Neural progenitor cell (in vitro differentiated cells): ENCODE measurements at places on chromosomes 3 and 15. TPM values are rescaled to one million over a fixed set of nuclear protein-coding genes. Genes with fewer than 3 reads are reported as not detected.
A peak's percentile ranks its signal among the peaks of the same experiment; 100 is the strongest.

CLEC3B gene
- not detected in 2 replicates for total RNA-seq

FBXL22 gene
- 0.43 and 0.71 TPM in 2 replicates for total RNA-seq

- H3K36me3 ChIP-seq: no peaks in the 10 kb centered on the region
- DNase-seq: no peak
- no peak overlapping the region for H3K4me3 ChIP-seq
- no peak overlapping the region for H3K27ac ChIP-seq
- peaks cover 16% of the 10 kb centered on the region for H3K4me1 ChIP-seq
These were observed 415.3 kb downstream of the TIGIT start for GRCh38 chr3:114709102-114709501.

SPINT1 gene
- 12.0 and 13.7 TPM in 2 replicates for total RNA-seq

DNA sequence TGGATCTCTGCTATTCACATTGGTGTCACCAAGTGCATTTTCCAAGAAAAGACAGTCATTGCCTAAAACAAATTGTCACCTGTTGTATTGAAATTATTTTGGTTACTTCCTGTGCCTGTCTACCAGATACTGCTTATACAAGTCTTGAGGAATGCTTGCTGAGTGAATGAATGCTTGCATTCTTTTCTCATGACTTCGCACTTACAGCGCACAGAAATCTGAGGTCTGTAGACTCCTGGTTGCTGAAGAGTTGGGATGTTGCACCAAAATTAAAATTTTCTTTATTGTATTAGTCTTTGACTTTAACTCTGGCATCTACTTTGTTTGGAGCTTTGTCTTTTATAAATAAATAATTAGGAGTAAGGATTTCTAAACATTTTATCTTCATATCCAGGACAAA is 28.4 kb downstream of the SH3GL3 start:
- H3K27ac ChIP-seq: no peak overlapping the region
- H3K36me3 ChIP-seq: no peaks in the 10 kb centered on the region
- H3K27me3 ChIP-seq: no peaks in the 10 kb centered on the region
- H3K4me1 ChIP-seq: peaks cover 4% of the 10 kb centered on the region
- H3K4me3 ChIP-seq: no peak overlapping the region

DNA sequence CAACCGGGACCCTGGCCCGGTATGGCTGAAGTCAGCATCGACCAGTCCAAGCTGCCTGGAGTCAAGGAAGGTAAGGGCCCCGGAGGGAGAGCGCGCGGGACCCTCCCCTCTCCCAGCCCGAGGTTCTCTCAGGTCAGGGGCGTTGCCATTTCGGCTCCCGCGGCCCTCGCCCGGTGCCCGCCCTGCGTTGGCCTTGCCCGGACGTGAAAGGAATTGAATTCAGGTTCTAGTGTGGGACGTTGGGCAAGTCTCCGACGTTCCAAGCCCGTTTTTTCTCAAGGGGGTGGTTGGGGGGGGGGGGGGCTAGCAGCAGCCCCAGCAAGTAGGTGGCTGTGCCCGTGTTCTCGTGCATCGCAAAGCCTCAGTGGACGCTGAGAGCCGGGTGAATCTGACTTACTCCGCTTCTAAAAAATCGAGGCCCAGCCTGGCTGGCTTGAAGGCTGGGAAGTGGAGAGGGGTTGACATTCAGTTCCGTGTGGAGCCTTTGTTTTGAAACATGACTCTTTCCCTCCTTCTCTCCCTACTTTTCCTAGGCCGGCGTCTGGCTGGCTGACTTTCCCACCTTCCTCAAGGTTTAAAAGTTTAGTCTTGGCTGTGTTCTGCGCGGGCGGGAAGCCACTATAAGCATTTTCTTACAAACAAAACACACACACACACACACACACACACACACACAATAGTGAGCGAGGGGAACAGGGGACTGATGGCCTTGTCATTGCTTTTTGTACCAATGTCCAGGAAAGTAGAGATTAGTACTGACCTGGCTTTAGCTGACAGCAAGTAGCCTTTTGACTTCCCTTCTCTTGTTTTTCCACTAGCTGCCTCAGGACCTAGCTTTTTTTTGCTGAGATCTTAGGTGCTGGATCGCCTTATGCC is at the start of gene UTS2B:
UTS2B (minus strand) TSS at position 873 of the 876 bp plus-strand sequence. CDS start 48,337 bp downstream, outside the sequence.
- H3K27ac ChIP-seq: peak within 1 kb of the TSS; percentile 73
- H3K36me3 ChIP-seq: no peaks in the 10 kb centered on the region
- H3K4me3 ChIP-seq: peak within 1 kb of the TSS; percentile 97
- H3K27me3 ChIP-seq: peaks cover 4% of the 10 kb centered on the region
- peaks cover 40% of the 10 kb centered on the region for H3K4me1 ChIP-seq

DNA sequence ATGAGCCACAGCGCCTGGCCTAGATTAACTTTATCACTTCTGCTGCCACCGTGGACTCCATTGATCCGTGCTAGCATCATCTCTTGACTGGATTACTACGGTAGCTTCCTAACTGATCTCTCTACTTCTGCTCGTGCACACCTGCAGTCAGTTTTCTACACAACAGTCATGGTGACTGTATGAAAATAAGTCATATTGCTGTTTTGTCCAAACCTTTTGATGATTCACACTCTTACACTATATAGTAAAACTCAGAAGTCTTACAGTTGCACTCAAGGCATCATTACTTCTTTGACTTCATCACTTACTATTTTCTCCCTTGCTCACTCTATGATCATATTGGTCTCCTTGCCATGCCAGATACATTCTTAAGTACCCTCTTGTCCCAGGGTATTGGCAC is 10.1 kb downstream of the PDCD6IP start:
- H3K4me1 ChIP-seq: peaks cover 5% of the 10 kb centered on the region
- no peak for DNase-seq
- no peak overlapping the region for H3K4me3 ChIP-seq
- H3K27ac ChIP-seq: no peak overlapping the region

TMEM266 gene
- total RNA-seq: 0.43 and 1.1 TPM in 2 replicates

DNA sequence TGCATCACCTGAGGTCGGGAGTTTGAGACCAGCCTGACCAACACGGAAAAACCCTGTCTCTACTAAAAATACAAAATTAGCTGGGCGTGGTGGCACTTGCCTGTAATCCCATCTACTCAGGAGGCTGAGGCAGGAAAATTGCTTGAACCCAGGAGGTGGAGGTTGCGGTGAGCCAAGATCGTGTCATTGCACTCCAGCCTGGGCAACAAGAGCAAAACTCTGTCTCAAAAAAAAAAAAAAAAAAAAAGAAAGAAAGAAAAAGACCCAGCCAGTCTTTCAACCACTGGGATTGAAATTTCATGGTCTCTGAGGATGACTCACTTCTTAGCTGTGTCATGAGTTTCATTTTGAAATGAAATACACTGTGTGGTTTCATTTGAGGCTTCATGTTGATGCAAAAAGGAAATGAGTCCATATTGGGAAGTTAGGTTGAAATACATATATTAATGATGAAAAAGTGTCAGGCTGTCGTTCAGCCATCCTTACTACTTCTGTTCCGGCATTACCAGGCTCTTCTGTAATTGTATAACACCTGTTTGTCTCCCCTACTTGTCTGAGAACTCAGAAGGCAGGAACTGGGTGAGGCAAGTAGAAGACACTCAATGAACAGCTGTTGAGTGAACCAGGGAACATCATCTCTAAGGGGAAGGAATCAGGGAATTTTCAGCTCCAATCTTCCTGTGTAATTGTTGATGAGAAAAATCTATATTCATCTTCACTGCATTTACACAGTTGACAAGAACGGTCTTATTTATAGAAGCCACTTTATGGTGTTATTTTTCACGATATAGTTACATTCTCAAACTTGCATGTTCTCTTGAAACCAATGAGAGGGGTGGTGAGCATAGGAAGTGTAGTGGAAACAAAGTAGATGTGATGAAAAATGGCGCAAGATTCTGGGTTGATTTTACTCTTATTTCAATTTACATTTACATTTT is 87.4 kb downstream of the NFKBIZ start:
- H3K27me3 ChIP-seq: no peaks in the 10 kb centered on the region
- H3K36me3 ChIP-seq: no peaks in the 10 kb centered on the region
- H3K4me1 ChIP-seq: no peaks in the 10 kb centered on the region
- H3K27ac ChIP-seq: no peak overlapping the region

SERINC4 gene
- total RNA-seq: 0.50 TPM in 1 of 2 replicates, not detected in the other

ZNF654 gene
- total RNA-seq: 9.8 and 18.9 TPM in 2 replicates

RFC4 gene
- total RNA-seq: 127 and 187 TPM in 2 replicates

DNA sequence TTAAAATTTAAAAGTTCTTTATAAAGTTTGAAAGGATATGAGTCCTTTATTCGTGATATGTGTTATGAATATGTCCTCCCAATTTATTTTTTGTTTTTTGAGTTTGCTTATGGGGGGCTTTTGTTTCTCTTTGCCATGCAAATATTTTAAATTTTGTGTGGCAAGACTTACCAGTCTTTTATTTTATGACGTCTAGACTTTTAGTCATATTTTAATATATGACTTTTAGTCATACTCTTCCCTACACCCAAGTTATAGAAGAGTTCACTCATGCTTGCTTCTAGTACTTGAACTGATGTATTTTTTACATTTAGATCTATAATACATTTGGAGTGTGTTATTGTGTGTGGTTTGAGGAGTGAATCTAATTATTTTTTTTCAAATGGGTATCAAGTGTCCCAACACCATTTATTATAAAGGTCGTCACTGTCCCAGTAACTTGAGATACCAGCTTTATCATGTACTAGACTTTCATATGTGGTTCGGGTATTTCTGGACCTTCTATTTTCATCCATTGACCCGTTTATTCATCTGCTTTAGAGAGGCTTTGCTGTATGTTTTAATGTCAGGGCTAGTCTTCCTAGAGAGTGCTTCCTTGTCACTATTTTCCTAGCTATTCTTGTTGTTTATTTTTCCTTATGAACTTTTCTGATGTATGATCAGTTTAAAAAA is 755 bp downstream of the PARP15 start:
- no peaks in the 10 kb centered on the region for H3K36me3 ChIP-seq
- H3K27ac ChIP-seq: no peak overlapping the region
- no peak for DNase-seq
- H3K4me3 ChIP-seq: peak overlapping the region; percentile 44
- peaks cover 1% of the 10 kb centered on the region for H3K4me1 ChIP-seq

CASR gene
- not detected in 2 replicates for total RNA-seq

DNA sequence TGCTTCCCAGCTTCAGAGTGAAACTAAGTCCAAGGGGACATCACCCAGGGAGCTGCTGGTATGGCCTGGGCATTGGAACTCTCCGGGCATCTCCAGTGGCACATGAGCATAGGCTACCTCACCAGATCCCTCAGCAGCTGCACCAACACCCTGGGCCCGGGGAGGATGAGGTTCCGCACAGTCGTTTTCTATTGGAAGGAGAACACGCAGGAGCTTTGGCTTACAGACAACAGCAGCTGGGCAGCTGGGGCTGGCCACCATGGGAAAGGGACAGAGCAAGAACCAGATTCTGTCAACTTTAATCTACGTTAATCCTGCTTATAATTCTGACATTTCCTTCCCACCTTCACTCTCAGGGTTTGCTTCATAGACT is 65.5 kb downstream of the MYO1E start:
- H3K27me3 ChIP-seq: no peaks in the 10 kb centered on the region
- H3K27ac ChIP-seq: no peak overlapping the region
- no peak overlapping the region for H3K4me3 ChIP-seq

GOLGA8S gene
- not detected in 2 replicates for total RNA-seq

DNA sequence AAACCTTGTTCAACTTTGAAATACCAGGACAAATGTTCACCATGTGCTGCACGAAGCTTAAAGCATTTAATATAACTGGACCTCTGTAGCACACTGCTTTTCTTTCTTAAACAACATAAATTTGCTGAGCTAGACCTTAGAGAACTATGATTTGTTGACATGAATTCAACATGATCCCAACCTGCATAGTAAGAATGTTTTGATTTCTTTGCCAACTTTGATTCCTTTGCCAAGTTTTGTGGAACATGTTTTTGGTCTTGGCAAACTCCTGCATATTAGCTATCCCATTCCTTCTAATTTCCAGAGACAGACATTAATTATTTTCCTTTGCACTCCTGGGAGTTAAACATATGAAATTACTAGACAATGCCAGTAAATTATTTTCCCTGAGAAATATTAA is 197.2 kb upstream of the RBMS3 start:
- H3K36me3 ChIP-seq: no peaks in the 10 kb centered on the region
- H3K4me3 ChIP-seq: no peak overlapping the region
- no peaks in the 10 kb centered on the region for H3K4me1 ChIP-seq

DNA sequence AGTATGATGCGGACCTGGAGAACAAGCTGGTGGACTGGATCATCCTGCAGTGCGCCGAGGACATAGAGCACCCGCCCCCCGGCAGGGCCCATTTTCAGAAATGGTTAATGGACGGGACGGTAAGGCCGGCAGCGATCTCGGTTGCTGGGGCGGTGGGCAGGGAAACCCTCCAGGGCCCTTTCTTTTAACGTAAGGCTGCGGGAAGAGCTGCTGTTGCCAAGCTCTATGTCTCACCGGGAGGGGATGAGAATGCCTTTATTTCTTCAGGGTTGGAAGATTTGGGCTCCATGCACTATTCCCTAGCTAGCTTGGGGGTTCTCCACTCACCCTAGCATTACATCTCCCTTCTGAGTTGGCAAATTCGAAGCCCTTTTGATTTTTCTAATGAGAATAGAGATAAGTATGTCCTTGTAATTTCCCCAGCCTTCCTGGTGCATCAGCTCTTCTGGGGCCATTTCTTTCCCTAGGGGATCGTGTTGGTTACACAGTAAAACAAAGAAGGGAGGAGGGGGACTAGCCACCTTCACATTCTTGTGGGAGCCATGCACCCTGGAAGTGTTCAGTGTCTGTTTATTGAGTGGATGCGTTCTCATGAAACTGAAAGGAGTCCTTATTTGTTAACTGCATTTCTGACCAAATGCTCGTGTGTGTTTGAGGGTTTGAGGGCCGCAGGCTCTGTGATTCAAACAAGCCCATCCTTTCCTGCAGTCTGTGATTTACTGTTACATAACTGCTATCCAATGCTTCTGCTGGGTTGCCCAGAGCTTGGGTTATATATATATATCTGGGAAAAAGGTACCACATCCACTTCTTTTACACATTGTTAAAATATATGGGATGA is 982 bp downstream of the TAGLN3 start:
- H3K27me3 ChIP-seq: peaks cover 20% of the 10 kb centered on the region
- H3K36me3 ChIP-seq: no peaks in the 10 kb centered on the region
- H3K4me1 ChIP-seq: peaks cover 45% of the 10 kb centered on the region
- H3K27ac ChIP-seq: peak overlapping the region; percentile 94

DNA sequence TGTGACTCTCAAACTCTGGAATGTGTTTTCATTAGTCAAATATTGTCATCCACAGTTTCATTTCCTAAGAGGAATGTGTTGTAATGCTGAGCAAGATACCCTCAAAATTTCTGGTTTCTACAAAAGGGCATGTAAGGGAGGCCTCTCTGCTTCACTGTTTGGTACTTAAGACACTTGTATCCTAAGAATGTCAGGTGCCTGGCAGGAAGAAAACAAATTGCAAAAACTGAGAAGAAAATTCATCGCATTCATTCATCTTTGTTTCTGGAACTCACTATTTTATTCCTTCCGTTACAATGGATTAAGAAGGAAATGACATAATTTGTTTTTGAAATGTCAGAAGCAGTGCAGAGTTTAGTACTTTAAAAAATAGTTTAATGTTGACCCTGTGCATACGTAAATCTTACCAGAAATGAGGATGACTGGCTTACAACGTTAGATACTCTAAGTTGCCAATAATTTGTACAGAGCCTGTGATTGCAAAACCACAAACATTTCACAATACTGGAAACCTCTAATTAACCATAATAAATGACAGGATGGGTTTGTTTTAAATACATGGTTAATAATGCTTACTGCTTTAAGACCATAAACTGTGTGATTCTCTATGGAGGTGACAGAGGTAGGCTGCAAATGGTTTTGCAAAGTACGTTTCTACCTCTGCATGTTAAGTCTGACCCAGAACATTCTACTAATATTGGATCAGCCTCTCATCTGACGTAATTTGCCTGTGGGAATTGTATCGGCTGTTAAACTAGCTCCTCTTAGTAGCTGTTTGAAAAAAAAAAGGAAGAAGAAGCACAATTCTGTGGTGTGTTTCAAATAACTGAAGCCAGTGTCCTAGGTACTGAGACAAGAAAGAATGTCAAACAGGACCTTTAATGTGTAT is 477.8 kb downstream of the RBMS3 start:
- DNase-seq: no peak
- H3K36me3 ChIP-seq: no peaks in the 10 kb centered on the region
- H3K4me1 ChIP-seq: peaks cover 16% of the 10 kb centered on the region

TM4SF4 gene
- 0.15 TPM in 1 of 2 replicates, not detected in the other for total RNA-seq

TRIP4 gene
- total RNA-seq: 10.9 and 17.3 TPM in 2 replicates

FAM174B gene
- 8.6 and 10.1 TPM in 2 replicates for total RNA-seq
